Skin of body (tissue), 3 donors: ENCODE measurements at places on chromosomes 13 and 19.

GRCh38 chr19:50368649-50369570 is 3.5 kb upstream of the NAPSA start:
- DNase-seq = peak; percentile 81

GRCh38 chr19:12828494-12828893 is 5.9 kb downstream of the RTBDN start:
- DNase-seq = no peak

DNA sequence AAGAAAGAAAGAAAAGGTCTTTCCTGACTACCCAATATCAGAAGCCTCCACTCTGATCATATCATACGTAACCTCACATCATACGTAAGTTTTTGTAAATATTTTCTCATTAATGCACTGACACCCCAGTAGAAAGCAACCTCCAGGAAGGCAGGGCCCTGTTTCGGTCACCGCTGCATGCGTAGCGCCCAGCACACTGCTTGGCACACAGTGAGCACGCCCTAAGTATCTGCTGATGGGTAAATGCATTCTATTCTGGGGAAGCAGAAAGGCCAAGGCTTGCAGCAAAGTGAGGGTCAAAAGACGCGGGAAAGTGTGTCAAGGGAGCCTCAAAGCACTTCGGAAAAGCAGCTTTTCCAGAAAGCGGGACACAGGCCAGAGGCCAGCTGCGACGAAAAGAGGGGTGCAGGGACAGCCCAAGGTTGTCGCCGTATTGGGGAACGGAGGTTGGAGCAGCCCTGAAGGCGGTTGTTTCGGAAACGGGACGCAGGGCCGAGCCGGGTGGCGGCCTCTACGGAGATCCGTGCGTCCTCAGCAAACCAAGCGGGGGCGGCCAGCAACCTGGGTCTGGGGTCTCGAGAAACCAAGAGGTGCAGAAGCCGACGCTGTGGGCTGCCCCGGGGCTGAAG is 463 bp downstream of the SUGP1 start:
- DNase-seq = no peak

DNA sequence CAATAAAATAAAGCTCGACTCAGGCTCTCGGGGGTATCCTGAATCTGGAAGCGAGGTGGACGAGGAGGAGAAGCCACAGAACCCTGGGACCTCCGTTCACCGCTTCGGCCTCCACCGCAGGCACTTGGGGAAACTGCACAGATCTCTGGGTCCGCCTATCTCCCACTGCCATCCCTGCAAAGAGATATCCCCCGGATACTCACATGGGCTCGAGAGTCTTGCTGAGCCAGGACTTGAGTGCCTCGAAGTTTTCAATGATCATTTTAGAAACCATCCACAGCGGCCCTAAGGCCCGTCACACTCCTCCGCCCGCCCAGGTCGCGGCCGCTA is 589 bp downstream of the RBM26 start:
- no peak for DNase-seq

DNA sequence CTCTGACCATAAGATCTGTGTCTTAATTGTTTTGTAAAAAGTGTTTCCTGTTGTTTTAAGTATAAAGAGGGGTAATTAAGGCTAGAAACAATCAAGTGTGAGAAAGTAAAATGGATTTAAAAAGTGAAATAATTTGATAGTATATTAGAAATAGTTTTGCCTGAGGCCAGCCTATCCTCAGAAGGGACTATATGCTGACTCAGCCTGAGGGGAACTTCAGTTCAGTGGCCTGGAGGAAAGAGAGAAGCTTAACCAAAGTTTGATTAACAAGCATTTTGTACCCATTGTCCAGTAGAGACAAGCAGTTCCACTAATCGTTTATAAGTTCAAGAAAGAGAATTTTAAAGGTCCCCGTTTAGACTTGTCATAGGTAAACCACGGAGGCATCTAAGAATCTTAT is 1793.2 kb upstream of the PRR20A start:
- DNase-seq = no peak

GRCh38 chr13:50214514-50214913 is 199.3 kb downstream of the KCNRG start:
- DNase-seq = no peak

- no peak for DNase-seq
Observed at GRCh38 chr13:34886987-34887386, 55.1 kb upstream of the NBEA start.

DNA sequence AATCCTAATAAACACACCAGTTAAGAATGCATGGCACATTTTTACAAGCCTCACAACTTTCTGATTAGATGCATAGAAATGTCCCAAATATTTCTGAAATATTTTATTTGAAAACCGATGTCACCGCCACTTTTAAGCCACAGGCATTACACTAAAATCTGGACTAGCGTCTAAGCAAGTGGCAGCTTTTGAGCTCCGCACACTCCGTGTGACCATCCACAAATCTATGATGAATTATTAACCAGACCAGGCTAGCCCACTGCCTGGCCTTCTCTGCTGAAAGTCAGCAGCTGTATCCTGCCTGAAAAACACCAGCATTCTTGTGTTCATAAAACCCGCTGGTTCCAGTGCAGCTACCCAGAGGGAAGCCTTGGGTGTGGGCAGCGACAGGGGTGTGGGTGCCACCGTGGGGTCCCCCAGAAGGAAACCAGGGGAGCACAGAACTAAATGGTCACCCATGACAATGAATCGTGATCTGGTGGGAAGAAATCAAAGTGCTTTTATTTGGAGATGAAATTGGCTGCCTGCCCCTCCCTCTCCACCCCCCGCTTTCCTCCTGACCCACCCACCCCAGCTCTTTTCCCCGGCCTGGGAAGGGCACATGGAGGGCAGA is 13.8 kb downstream of the RASA3 start:
- no peak for DNase-seq

- DNase-seq = no peak
Observed at GRCh38 chr13:28423010-28423409, 71.9 kb downstream of the FLT1 start.

DNA sequence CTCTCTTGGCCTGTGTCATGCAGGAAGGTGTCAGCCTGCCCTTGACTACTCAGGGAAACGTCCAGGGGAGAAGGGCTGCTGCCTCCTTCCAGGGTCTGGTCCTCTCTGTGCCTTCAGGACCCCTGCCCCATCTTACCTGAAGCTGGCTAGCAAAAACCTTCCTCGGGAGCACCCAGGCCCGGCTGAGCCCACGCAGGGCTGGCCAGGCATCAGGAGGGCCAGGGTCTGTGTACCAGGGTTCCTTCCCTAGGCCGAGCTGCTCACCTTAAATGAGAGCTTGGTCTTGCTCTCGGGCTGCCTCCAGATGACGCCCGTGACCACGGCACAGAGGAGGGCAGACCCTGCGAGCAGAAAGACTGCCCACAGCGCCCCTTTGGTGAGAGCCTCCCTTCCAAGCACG is 78.6 kb downstream of the SLC7A1 start:
- DNase-seq = no peak

- no peak for DNase-seq
Observed at GRCh38 chr19:37095859-37096258, 17.6 kb downstream of the ZNF420 start.

GRCh38 chr13:46015366-46015765 is 37.2 kb downstream of the ZC3H13 start:
- no peak for DNase-seq

DNA sequence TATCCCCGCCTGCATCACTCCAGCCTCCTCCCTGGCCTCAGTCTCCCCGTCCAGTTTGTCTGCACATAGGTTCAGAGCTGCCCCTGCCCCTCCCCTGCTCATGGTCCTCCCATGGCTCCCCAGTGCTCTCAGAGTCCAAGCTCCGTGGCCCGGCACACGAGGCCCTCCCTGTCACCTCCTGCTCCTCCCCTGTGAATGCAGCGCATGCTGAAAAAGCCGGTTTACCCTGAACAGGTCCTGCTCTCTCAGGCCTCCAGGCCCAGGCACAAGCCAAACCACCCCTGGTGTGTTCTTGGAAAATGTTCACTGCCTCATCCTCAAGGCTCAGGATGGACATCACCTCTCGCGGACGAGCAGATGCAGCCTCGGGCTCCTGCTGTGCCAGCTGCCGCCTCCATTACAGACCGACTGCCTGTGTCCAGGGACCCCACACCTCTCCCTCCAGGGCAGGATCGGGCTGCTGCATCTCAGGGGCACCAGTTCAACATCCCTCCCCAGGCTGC is 13.0 kb downstream of the EMP3 start:
- DNase-seq = no peak

DNA sequence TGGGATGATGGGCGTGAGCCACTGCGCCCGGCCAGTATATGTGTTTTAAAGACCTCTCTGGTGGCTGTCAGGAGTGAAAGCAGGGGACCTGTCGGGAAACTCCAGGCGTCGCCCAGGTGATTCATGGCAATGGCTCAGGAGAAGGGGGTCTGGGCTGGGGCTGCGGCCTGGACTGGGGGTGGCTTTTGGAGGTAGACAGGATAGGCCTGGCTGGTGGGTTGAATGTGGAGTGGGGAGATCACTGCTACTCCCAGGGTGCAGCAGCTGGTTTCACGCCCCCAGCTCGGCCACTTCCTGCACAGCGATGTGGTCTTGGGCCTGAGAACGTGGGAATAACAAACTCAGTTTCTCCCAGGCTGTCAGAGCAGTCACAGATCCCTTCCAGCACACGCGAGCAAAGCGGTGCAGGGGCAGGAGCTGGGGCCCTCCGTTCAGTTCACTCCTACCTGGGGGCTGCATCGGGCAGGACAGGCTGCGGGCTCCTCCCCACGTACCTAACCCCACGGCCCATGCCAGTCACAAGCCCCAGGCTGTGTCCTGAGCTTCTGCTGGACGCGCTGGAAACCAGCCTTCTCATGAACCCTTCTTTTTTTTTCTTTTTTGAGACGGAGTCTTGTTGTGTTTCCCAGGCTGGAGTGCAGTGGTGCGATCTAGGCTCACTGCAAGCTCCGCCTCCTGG is 18.9 kb downstream of the KDM4B start:
- DNase-seq = no peak

- no peak for DNase-seq
Observed at GRCh38 chr13:75102001-75102716, 379.8 kb downstream of the TBC1D4 start.
